ENCODE measurements at places on chromosomes 2 and 18.

DNA sequence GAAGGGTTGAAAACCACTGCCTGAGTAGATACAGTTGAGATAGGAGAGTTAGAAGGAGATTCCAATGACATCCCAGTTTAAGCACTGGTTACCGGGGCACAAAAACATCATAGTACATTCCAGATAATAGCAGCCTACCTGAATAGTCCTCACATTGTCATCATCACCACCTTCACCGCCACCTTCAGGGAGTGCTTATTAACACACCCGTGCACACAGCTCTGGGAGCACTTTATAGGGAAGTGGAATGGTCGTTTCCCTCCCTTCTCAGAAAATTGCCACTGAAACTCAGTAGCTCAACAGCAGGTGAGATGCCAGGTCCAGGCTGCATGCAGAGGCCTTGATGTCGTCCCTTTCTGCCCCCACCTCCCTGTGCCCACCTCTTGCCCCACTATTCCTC, 8.2 kb downstream of the SERPINB7 start:
- DNase-seq: no peak

DNA sequence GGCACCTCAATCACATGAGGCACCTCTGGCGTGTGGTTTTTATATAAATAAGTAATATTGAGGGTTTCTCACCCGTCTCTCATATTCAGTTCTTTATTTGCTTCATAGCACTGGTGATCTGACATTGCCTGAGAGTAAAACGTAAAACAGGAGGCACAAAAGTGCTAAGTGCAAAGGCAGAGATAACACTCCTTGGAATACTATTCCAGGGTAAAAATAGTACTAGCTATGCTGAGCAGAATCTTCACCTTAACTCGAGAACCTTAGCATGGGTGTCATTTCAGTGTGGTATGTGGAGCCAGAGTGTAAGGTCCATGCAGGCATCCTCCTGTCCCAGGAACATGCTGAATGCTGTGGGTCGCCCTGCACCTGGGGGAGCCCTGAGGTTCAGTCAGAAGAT, 26.9 kb downstream of the ZCCHC2 start:
- no peak for DNase-seq

DNA sequence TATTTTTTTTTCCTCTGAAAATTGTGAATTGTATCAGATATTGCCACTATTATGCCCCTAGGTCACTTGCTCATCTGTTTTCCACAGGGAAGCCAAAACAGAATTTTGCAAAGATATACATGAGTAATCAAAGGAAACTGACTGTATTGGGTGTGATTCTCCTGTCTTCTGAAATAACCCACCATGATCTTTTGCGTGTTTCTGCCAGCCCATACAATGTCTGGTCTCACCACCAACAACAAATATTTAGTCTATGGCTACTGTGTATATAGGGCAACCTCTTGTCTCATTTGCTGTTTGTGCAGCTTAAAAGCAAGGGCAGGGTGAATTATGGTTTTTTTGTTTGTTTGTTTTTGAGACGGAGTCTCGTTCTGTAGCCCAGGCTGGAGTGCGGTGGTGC, 26.5 kb downstream of the EPAS1 start:
- DNase-seq: no peak

DNA sequence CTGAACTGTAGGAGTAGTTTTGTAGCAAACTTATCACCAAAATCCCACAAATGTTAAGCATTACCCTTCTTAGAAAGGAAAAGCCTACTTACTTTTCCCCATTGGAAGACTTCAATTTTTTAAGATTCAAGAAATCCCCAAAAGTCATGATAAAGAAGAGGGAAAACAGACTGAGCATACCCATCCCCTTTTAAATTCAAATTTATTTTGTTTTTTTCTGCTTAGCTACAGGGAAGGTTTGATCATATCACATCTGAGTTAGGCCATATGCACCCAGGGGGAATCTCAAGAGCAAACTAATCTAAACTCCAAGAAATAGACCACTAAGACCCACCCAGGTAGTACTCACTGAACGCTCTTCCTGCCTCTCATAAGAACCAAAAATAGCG, 174.6 kb downstream of the TGIF1 start:
- no peak for DNase-seq
